AG20443 (cell line): ENCODE measurements at places on chromosomes 5 and 9.

- DNase-seq, result no peak
These were observed 1174.2 kb upstream of the C9orf72 start for GRCh38 chr9:28747351-28747985.

GRCh38 chr5:11038772-11039171 is 277.7 kb upstream of the DAP start:
- DNase-seq, result no peak

DNA sequence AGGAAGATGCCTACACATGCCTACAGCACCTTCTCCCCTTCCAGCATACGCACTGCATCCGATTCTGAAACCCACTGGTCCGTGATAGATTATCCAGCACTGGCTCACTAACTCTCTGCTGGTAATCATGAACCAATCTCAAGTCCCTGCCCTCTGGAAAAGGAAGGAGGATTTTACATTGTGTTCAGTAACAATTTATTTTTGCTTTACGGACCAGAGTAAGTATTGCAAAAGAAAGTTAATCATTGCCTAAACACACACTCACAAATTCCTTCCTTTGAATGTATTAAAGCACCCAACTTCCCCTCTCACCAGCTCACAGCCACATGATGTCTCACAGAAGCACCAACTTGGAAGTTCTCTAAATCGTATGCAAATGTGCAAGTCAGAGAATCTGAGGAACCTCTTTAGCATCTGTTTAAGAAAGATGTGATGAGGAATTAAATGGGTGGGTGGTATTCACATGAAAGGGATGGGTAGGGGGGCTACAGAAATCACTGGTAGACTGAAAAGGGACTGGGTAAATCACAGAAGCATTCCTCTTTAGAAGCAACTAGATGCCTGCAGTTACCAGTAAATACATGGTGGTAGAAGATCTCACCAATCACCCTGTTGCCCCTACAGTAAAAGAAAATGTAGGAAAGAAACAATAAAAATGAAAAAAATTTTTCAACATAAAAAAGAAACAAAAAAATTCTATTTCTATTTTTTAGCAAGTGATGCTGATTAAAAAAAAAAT is 8.4 kb downstream of the GNAQ start:
- DNase-seq, result no peak

- DNase-seq, result no peak
These were observed 212.4 kb downstream of the RFK start for GRCh38 chr9:76181781-76182180.

GRCh38 chr5:90475436-90475980 is 844 bp downstream of the POLR3G start:
- DNase-seq, result no peak

DNA sequence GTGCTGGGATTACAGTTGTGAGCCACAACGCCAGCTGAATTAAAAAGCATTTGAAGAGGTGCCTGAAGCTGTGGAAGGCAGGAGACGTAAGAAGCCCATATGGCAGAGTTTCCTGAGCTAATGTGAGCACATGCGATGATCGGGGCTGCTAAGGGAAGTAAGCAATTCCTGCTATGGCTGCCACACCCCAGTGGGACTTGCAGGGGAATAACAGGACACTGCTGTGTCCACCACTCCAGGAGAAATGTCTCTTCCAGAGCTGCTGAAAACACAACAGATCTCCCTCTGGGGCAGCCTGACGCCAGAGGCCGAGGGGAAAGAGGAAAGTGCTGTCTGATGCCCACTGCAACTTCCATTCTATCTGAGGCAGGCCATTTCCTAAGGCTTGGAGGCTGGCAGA is 46.2 kb upstream of the ANKRD55 start:
- DNase-seq, result no peak

DNA sequence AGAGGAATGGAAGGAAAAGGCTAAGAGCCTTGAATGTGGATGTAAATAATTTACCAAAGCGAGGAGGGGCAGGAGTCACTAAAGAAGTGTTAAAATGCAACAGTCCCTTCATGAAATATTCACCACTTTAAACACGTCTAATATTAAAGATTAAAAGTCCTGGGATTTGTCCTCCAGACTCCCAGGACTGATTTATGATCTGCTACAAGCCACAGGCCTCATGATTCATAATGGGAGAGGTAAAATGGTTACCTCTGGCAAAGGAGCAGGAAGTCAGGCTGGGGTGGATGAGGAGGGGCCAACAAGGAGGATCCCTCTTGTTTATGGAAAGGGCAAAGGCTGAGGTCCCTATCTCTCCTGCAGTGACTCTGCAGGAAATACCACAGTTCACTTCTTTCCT is 292.4 kb downstream of the TRIM32 start:
- no peak for DNase-seq

DNA sequence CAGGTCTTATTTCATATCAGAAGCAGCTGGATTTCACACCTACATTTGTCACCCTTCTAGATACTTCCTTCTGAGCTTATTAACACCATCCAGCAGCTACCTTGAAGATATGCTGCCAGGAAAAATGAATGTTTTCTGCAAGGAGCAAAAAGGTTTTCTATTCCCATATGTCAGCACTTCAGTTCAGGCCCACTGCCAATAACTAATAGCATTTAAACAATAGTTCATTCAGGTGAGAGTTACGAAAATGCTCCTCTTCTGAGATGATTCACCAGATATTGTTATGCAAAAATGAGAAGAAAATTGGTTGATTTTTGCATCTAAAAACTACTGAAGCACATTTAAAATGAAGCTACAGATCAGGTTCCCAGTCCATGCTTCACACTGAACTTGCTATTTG is 56.4 kb upstream of the ISL1 start:
- no peak for DNase-seq

GRCh38 chr9:117120061-117120460 is 294.8 kb downstream of the ASTN2 start:
- no peak for DNase-seq

DNA sequence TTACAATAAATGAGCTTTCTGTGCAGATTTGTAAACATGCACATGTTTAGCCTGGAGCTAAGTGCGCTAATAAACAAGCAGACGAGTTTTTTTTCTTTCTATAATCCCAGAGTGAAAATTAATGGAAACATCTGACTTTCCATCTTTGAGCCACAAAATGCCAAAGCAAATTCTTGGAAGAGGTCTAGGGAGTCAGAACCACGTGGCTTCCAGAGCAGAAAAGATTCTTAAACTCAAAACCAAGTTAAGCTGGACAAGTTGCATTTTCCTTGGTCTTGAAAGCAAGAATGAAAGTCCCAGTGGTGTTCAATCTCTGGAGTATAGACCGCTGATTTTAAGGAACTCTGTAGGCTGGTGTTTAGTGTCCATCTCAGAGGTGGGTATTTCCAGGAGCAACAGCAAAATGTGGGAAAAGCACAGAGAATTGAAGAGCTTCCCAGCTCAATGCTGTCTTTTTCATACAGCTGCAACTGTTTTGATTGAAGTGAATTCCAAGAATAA is 71.4 kb downstream of the MYO10 start:
- peak; percentile 49 for DNase-seq

DNA sequence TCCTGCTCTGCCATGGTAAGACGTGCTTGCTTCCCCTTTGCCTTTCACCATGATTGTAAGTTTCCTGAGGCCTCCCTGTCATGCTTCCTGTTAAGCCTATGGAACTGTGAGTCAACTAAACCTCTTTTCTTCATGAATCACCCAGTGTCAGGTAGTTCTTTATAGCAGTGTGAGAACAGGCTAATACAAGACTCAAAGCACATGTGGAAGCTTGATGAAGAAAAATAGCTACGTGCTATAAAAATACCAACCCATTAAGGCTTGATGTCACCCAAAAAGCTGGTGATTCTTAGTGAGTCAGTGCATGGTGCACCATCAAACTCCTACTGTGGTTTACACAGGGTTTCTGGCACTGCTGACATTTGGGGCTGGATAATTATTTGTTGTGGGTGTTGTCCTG is 332.2 kb downstream of the TMEM167A start:
- no peak for DNase-seq

DNA sequence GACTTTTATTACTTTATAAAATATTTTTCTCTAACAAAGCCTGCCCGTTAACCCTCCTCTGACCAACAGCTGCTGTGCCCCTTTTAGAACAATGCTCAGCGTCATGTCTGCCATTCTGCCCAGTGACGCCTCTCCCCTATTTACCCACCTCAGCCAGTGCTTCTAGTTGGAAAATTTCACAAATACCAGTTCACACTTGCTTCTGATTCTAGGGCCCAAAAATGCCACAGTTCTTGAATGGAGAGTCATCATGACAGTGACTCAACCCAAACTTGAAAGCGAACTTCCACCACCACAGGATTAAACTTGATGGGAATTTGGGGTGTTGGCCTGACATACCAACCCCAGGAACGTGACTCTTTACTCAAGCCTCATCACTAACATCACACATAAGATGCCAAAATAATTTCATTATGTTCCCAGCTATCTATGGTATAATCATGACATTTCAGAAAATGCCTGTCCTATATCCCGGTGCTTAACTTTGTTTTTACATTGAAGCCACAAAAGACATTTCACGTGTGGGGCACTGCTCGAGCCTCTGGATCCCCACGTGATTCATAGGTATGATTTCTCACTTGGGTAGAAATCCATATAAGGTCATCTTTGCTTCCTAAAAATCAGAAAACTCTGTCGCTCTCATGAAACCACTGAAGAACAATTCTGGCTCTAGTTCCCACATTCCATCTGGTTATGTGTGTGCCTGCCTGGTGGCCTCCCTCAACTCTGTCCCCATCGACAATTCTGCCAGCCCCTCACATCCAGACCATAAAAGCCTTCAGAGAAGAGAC is 220.9 kb downstream of the ACTL7B start:
- peak; percentile 81 for DNase-seq

DNA sequence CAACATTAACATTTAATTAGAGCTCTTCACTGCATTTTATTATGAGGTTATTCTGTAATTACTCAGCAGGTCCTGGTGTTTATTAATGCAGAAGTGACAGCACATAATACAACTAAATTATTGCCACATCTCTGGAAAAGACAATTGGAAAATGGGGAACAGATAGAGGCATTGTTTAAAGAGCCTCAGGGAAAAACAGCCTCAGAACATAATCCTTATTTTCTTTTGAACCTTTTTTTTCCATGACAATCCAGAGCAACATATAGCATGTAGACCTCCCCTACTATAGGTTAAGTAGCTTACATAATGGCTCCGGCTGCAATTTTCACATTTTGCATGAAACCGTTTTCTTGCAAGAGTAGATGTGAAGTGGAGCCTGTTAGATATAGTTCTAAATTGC is 87.2 kb downstream of the RMI1 start:
- no peak for DNase-seq

GRCh38 chr9:33799928-33800704 is 4.8 kb downstream of the PRSS3 start:
- DNase-seq, result peak; percentile 18

DNA sequence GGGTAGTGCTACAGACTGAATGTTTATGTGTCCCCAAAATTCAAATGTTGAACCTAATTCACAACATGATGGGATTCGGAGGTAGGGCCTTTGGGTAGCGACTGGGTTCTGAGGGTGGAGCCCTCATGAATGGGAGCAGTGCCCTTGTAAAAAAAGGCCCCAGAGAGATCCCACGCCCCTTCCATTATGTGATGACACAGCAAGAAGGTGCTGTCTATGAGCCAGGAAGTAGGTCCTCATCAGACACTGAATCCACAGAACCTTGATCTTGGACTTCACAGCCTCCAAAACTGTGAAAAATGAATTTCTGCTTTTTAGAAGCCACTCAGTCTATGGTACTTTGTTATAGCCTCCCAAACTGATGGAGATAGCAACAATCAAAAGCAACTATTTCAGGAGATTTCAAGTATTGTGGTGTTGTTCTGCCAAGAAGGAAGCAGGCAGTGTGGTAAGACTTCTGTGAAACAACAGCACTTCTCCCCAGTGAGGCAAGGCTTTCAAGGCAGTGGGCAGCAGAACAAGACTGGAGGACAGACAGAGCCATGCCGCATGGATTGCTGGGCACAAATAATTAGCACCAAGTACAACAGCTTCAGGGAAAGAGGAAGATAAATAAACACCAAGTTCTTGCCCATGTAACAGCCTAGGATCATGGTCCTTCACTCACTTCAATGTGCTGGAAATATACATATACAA is 76.1 kb downstream of the OR2K2 start:
- no peak for DNase-seq

DNA sequence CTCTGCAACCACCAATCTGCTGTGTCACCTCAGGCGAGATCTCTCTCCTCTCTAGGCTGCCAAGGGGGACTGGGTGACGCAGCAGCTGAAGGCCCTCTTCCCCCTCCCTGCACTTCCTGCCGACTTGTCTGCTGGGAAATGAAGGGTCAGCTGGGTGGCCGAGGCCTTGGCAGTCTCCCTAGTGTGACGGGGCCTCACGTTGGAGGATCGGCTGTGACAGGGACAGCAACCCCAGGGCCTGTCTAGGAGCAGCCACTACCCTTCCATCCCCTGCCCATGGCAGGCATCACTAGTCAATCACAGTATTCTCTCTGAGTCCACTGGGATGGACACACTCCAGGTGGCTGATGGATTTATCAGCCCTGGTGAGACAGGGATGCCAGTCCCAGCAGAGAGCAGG is 107.3 kb upstream of the SARDH start:
- peak; percentile 60 for DNase-seq

- DNase-seq, result no peak
These were observed 4.9 kb upstream of the ADRA1B start for GRCh38 chr5:159911349-159911748.

- no peak for DNase-seq
These were observed 16.4 kb downstream of the LNPEP start for GRCh38 chr5:96952118-96952750.
